Stimulated activated CD4-positive, alpha-beta T cell treated with anti-CD3 and anti-CD28 coated beads, Interleukin-15, amount 100 ng/mL, for 1 hour (primary cell): ENCODE measurements at places on chromosomes 3 and 15.

GRCh38 chr3:144296808-144297207 lies 325.2 kb downstream of the DIPK2A start:
- DNase-seq = no peak

DNA sequence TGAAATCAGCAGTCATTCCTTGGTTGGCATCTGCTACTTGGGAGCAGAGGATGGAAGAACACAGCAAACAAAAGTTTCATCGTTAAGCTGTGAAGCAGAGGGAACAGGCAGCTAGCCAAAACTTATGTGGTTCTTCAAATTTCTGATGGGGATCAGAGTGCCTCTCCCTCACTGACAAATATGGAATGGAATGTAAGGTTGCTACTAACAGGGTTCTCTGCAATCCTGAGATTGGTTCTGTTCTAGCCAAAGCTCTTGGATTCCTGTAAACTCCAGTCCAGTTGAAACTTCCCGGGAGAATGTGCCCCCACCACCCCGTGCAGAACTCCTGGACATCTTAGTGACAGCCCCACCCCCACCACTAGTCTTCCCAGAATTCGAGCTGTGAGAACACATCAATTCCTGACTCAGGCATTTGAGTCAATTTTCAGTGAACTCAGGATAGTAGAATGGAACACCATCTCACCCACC lies 55.9 kb upstream of the PHLDB2 start:
- no peak for DNase-seq

DNA sequence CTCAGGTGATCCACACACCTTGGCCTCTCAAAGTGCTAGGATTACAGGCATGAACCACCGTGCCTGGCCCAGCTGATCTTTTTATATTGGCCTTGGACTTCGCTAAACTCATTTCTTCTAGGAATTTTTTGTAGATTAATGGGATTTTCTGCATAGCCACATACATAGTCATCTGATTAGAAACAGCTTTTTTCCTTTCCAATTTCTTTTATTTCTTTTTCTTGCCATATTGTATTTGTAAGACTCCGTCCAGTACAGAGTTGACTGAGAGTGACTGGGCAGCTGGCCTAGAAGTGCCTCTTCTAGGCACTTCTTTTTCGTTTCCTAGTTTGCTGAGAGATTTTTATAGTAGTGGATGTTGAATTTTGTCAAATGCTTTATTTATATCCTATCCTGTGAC lies 37.4 kb downstream of the ARIH1 start:
- no peak for DNase-seq

GRCh38 chr3:23840521-23840920 lies 34.8 kb downstream of the UBE2E1 start:
- no peak for DNase-seq

- no peak for DNase-seq
These were observed 21.1 kb downstream of the C3orf62 start for GRCh38 chr3:49255718-49256511.
